ENCODE measurements at places on chromosomes 13 and 19. TPM values are rescaled to one million over a fixed set of nuclear protein-coding genes. Genes with fewer than 3 reads are reported as not detected.

The MAMSTR gene
- total RNA-seq = 0.32 TPM

The ZNF439 gene
- total RNA-seq = 20.8 TPM

The GNG8 gene
- total RNA-seq = not detected

The KL gene
- total RNA-seq = 2.9 TPM

The PEAK3 gene
- not detected for total RNA-seq

The C5AR2 gene
- 2.9 TPM for total RNA-seq

The ZNF530 gene
- total RNA-seq = 2.9 TPM

The ARHGEF18 gene
- 23.3 TPM for total RNA-seq

The LILRA1 gene
- 0.44 TPM for total RNA-seq

The C1QTNF9 gene
- 0.64 TPM for total RNA-seq

The KLF16 gene
- total RNA-seq = 2.9 TPM

The NLRP7 gene
- total RNA-seq = not detected

The ATP4B gene
- total RNA-seq = not detected

The ADGRE2 gene
- total RNA-seq = 32.1 TPM

The ZNF302 gene
- 54.2 TPM for total RNA-seq

The FBL gene
- total RNA-seq = 217 TPM

The SEMA6B gene
- total RNA-seq = 3.2 TPM

The IQCN gene
- total RNA-seq = 16.6 TPM

The SAMD1 gene
- 10.8 TPM for total RNA-seq

The CD209 gene
- 2.6 TPM for total RNA-seq

The TTC9B gene
- 0.29 TPM for total RNA-seq

The ZNF527 gene
- 14.2 TPM for total RNA-seq

The NDUFA13 gene
- 97.3 TPM for total RNA-seq

The SLC15A1 gene
- 1.3 TPM for total RNA-seq

The SIPA1L3 gene
- 28.5 TPM for total RNA-seq

The RAB3A gene
- total RNA-seq = 1.2 TPM

The PDE4A gene
- 5.6 TPM for total RNA-seq

The CEACAM16 gene
- total RNA-seq = not detected

The TEX29 gene
- total RNA-seq = not detected

The ARGLU1 gene
- total RNA-seq = 181 TPM

The TEAD2 gene
- total RNA-seq = 25.1 TPM

The RASIP1 gene
- 10.7 TPM for total RNA-seq

The APOE gene
- 1,092 TPM for total RNA-seq

The KIRREL2 gene
- total RNA-seq = not detected

The NMRK2 gene
- total RNA-seq = 0.73 TPM

The MEDAG gene
- total RNA-seq = 95.4 TPM

The CEACAM3 gene
- 0.64 TPM for total RNA-seq

The TMIGD2 gene
- not detected for total RNA-seq

The DOCK9 gene
- 85.5 TPM for total RNA-seq

The CARD8 gene
- total RNA-seq = 35.8 TPM

The PBX4 gene
- total RNA-seq = 3.4 TPM

The ZNF440 gene
- 16.4 TPM for total RNA-seq

The KCTD4 gene
- 0.33 TPM for total RNA-seq

The LGI4 gene
- total RNA-seq = 5.3 TPM

The C19orf85 gene
- total RNA-seq = not detected
